Stimulated activated CD4-positive, alpha-beta T cell treated with anti-CD3 and anti-CD28 coated beads, Interleukin-2, amount 100 ng/mL, for 4 hours (primary cell): ENCODE measurements at places on chromosomes 5 and 9.
A peak's percentile ranks its signal among the peaks of the same experiment; 100 is the strongest.

DNA sequence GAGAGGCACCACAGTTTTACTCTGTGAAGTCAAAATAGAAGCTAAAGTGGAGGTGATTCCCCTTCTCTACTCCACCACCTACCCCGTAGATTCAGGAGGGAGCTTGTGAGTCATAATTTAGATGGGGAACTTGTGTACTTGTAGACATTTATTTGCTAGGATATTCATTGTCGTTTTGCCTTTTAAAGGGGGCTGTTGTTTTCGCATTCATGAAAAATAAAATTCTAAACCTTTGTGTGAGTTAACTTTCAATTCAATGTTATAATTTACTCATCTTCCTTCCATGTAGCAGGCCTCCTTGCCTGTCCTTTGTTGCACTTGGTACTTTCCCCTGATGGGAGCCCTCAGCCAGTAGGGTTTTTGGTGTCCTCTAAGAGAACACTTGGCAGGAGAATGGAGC, 22.0 kb downstream of the SECISBP2 start:
- no peak for DNase-seq

GRCh38 chr9:70263421-70263820, 4.6 kb downstream of the SMC5 start:
- DNase-seq: no peak

- DNase-seq: no peak
Observed at GRCh38 chr9:125812403-125812802, 65.2 kb downstream of the PBX3 start.

DNA sequence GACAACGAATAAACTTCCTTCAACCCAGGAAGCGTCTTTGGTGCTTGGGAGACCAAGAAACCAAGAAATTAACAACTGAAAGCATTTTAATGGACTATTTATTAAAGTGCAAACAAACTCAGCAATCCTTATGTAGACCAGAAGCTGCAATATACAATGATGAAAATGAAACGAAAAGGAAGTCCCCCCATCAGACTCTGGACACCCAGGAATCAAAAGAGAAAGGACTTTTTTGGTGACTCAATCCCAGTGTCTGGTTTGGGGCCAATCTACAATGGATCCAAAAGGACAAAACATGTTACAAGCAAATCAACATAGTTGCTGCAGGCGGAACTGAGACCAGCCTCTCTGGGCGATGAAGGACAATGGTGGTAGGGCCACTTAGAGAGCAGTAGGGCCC, 39.5 kb downstream of the C9orf152 start:
- no peak for DNase-seq

DNA sequence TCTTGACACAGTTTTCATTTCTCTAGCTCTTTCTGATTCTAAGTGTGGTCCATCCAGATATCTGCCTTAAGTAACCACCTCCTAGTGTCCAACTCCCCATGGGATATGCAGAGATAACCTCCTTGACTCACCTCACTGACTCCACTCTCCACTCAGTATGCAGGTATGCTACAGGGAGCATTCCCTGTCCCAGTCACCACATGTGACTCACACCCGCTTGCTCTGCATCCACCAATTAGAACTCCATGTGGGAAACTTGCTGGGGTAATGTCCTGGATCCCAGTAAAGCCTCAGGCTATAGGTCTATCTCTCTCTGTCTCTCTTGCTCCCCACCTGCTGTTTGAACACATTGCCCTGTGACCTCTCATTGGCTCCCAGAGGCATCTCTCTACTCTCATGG, 563.9 kb downstream of the HTR1A start:
- no peak for DNase-seq

DNA sequence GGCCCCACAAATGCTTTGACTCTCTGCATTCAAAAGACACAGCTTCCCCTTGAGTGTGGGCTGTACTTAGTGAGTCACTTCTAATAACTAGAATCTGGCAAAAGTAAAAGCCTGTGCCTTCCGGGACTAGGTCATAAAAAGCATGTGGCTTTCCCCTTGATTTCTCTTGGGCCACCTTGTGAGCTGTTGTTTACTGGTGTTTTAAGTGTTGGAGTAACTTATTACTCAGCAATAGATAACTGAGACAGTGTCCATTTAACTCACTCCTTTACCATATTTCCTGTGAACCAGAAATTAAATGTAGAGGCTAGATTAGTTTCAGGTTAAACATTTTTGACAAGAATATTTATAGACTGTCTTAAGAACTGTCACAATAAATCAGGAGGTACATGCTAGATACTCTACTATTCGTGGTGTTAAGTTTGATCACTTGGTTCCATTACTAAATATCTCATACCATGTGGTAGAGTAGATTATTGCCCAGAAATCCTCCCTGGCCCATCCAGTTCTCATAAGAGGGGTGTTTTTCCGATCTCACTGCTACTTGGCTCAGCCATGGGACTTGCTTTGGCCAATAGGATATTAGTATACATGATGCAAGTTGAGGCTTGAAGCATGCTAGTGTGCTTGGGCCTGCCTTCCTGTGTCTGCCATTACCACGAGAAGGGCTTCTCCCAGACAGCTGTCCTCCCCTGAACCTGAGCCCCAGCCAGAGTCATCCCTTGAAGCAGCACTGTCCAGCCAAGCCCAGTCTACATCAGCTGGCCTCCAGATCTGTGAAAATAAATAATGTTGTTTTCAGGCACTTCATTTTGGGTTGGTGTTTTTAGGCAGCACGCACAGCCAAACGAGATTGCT, 10.4 kb upstream of the CMBL start:
- no peak for DNase-seq

GRCh38 chr5:142495531-142495930, 170.7 kb upstream of the SPRY4 start:
- no peak for DNase-seq

DNA sequence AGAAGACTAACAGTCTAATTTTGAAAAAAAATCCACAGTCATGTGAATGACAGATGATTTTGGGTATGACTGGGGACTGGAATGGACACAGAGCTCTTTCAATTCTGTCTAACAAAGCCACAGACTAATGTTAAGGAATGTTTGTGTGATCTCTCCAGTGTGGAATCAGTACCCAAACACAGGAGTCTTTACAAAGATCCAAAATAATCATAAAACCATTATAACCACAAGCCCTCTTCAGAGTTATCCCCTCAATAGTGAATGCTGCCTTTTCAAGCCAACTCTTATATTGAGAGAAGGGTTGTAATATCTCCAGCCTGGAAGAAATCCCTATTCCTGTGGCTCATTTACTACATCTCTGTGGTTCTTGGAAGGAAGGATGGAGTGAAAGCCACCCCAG, 552.0 kb upstream of the CLINT1 start:
- no peak for DNase-seq

- DNase-seq: no peak
Observed at GRCh38 chr9:112326194-112326593, 7.2 kb downstream of the PTBP3 start.

GRCh38 chr5:96433066-96433447, at the start of gene PCSK1:
TSS of gene PCSK1 (minus strand) at chr5:96433248. CDS start at chr5:96433042, 206 bp downstream.
- no peak for DNase-seq

GRCh38 chr9:78831726-78832125, 534.8 kb downstream of the PSAT1 start:
- no peak for DNase-seq

- DNase-seq: no peak
Observed at GRCh38 chr5:109605207-109605730, 84.5 kb upstream of the MAN2A1 start.

GRCh38 chr9:34986540-34987047, 3.0 kb upstream of the DNAJB5 start:
- DNase-seq: peak; percentile 81

- no peak for DNase-seq
Observed at GRCh38 chr5:159319832-159320231, 10.5 kb downstream of the IL12B start.

DNA sequence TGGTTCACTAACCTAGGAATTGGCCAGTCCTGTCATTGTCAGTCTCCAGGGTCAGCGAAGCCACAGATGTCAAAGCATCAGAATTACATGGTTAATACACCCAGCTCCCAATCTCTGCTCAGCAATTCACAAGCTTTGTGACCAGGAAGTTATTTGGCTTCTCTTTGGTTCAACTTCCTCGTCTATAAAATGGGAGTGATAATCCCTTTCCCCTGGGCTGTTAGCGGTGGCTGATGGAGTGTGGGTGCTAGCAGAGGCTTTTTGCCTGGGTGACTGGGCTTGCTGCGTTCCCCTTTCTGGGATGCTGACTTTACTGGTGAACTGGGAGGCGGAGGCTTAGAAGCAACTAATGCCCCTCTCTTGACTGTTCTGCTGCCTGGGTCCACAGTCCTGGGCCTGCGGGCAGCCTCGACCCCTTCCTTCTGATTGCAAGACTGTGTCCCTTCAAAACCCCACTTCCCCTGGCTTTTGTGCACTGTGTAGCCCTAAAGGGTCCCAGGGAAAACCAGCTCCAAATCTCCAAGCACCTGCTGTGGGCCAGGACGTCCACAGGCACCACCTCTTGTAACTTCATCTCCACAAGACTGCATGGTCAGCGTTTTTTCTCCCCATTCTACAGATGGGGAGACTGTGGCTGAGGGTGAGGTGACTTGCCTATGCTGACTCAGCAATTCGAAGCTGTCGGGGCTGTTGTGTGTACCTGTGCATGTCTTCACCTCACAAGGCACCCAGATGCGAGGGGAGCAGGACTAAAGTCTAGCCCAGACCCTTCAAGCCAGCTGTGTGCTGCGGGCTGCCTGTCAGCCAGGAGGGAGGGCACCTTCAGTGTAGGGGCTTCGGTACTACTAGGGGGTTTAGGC, 45.2 kb upstream of the NEURL1B start:
- DNase-seq: no peak

GRCh38 chr9:134717924-134718645, 76.5 kb downstream of the COL5A1 start:
- DNase-seq: no peak

DNA sequence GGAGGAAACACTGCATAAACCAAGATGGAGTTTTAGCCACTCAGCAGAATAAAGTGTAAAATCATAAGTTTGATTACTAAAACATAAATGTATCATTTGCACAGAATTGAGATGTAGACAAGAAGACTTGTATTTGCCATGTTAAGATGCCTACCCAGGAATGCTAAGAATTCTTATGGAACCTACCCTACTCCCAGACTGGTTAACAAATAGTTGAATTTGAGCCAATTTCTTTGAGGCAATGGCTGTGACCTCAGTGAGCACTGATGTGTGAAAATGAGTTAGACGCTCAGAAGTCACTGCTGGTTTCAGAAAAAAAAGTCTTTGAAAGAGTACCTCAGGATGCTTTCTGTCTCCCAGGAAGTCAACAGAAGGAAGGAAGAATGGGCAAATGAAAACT, 95.6 kb downstream of the ESM1 start:
- no peak for DNase-seq

DNA sequence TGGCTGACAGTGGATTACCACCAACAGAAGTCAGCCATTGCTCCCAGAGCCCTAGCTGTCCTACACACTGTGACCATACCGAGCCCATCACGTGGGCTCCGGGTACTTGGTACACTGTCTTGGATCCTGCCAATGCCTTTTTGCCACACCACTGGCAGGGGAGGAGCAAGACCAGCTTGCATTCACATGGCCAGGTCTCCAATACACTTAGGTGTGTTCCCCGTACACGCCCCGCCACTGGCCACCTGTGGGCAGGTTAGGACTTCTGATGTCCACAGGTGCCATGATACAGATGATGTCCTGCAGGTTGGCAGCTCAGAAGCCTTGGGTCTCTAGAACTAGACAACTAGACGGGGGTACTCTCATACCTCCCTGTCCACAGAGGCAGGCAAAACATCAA, 5.4 kb upstream of the DIPK1B start:
- no peak for DNase-seq

GRCh38 chr5:62282064-62282463, 23.9 kb upstream of the KIF2A start:
- DNase-seq: no peak

DNA sequence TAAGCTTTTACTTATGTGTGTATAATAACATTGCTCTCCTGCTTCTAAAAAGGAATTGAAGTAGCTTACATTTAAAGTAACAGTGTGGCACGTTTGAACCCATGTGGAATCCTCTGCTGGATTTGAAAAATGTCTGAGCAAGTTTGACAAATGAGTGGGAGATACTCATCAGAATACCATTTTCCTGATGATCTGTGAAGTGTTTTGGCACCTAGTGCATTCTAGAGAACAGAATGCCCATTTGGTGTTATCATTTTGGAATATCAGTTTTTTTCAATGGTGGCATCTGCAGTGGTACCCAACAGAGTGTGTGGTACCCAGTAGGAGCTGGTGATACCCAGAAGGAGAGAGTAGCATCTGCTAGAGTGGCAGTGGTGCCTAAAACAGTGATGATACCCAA, 471.1 kb downstream of the PLK2 start:
- no peak for DNase-seq

DNA sequence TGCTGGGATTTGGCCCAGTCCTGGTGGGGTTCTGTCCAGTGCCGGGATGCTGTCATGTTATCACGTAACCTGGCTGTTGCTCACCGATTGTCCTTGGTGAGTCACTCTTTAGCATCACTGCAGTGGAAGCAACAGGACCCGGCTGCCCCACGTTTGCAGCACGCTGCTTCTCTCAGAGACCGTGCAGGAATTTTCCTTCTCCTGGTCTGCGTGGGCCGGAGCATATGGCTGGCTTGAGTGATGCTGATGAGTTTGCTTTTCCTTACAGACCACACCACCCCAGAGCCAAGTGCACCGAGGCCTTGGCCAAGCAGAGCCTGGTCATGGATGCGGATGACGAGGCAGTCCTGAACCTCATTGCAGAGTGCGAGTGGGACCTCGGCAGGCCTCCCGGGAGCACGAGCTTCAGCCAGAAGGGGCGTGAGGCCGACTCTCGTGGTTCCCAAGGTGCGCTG, 21.4 kb downstream of the CEP72 start:
- no peak for DNase-seq

- peak; percentile 9 for DNase-seq
Observed at GRCh38 chr5:146447734-146448380, 724 bp downstream of the TCERG1 start.

- DNase-seq: no peak
Observed at GRCh38 chr9:87567001-87567400, 69.3 kb downstream of the DAPK1 start.

DNA sequence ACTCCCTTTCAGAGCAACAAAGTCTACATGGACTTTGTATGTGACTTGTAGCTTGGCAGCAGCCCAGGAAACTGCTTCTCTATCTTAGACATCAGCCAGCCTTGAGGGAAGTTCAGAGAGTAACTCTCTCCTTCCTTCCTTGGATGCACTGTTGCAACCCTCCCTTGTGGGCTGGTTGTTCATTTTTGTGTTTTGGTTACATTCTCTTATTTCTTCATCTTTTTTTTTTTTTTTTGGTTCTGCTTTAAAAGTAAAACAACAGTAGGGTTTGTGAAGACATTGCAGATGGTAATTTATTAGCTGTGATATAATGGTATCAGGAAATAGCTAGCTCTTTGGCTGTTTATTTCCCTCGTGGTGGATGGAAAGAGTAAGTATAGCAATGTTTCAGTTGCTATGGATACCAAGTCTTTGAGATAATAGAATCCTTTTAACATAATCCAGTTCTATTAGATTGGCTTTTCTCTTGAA, 97.9 kb upstream of the MAMDC2 start:
- DNase-seq: no peak
